GM23338 (cell line): ENCODE measurements at places on chromosomes 11 and 22. TPM values are rescaled to one million over a fixed set of nuclear protein-coding genes. Genes with fewer than 3 reads are reported as not detected.

DNA sequence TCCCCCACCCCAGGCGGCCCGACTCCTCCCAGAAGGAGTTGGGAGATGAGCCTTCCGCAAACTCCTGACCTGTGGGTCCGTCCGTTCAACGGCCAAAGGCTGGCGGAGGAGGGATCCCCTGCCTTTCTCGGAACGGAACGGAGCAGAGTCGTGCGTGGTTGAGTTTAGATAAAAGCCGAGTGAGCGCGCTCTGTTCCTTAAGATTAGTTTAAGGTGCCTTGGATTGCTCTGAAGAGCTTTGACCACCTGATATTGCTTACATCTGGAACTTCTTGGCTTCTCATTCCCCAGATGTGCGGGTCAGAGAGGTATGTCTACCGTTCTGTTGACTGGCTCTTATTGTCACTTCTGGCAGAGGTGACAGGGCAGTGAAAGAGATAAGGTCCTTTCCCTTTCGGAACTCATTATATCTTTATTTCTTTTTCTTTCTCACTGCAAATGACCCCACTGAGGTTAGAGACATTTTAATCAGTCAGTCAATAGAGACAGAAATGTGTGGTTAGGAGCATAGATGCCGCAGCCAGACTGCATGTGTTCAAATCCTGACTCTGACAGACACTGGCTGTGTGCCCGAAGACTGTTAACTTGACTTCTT lies at the start of gene TRIM6:
Gene TRIM6 (plus strand): TSS at position 31 of the 595 bp plus-strand sequence. CDS start 261 bp downstream, at position 292.
- peak; percentile 86 for DNase-seq

- DNase-seq: peak; percentile 79
Observed at GRCh38 chr22:40396882-40397281, 26.5 kb downstream of the SGSM3 start.

DNA sequence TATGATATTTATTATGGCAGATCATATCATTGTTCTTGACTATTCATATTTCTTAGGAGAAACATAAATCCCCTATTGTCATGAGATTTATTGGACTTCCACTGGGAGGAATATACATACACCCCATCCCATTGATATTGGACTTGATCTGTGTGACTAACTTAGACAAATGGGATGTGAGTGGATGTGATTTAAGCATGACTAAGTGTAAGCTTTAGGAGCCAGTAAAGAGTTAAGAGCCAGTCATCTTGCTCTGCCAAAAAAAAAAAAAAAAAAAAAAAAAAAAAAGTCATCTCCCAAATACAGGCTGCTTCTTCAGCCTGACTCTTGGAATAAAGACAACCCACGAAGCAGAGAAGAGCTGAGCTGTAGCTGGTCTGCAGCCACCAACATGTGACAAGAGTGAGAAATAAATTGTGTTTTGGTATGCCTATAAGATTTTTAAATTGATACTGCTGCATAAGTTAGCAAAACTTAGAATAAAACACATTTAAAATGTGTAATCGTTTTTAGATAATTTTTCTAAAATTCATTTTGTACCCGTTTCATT lies 595.0 kb upstream of the LRRC4C start:
- no peak for DNase-seq

- DNase-seq: no peak
Observed at GRCh38 chr22:33379836-33380235, 321.7 kb upstream of the SYN3 start.

DNA sequence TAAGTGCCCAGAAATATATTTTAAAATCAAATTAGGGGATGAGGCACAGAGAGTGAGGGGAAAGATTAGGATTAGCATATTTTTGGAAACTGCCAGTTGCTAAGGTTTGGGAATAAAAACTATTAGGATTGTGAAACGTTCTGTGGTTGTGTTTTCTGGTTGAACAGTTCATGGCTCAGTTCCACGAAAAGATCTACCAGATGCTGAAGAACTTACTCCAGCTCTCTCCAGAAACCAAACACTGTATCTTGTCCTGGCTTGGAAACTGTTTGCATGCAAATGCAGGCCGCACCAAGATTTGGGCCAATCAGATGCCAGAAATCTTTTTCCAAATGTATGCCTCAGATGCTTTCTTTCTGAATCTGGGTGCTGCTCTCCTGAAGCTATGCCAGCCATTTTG lies 15.3 kb downstream of the UBE4A start:
- no peak for DNase-seq

- no peak for DNase-seq
Observed at GRCh38 chr22:50084080-50084477, 1.1 kb downstream of the MLC1 start.

GRCh38 chr11:32931606-32932005 lies 39.0 kb downstream of the QSER1 start:
- DNase-seq: no peak

GRCh38 chr11:71342951-71343827 lies 90.8 kb upstream of the SHANK2 start:
- peak; percentile 91 for DNase-seq

- no peak for DNase-seq
Observed at GRCh38 chr11:130763087-130763980, 152.9 kb downstream of the SNX19 start.

- DNase-seq: no peak
Observed at GRCh38 chr11:90930252-90930651, 707.4 kb upstream of the CHORDC1 start.

DNA sequence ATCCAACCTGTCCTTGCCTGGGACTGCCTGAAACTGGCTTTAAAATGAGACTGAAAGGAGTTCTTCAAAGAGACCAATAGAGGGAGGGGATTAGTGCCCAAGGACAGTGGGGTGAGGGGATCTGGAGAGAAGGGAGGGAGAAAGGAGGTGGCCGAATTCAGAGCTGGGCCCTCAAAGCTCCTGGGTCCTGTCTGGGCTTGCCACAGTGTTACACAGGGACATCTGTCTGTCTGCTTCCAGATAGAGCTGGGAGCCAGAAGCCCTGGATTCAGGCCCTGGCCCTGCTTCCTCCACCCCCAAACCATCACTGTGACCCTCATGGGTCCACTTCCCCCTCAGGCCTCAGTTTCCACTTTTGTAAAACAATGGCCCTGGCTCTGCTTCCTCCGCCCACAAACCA lies 3.6 kb downstream of the KCNJ4 start:
- DNase-seq: no peak

DNA sequence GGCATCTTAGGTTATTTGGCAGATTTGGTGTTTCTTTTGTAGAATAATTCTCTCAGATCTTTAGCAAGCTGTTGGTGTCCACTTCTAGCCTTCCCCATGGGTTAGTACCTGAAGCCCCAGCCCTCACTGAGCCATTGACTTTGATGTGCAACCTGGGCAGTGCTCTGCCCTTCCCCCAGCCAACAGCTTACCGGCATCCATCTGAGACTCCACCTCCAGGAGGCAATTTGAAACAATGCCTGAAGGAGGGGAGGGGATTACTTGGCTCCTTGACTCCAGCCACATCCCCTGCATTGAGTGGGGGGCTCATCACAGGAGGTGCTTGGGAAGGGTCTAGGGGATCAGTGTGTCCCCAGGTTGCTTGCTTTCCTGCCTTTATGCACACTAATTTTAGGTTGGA lies 114.8 kb downstream of the TRIM29 start:
- peak; percentile 62 for DNase-seq

- no peak for DNase-seq
Observed at GRCh38 chr22:39332441-39333064, 13.1 kb upstream of the RPL3 start.

DNA sequence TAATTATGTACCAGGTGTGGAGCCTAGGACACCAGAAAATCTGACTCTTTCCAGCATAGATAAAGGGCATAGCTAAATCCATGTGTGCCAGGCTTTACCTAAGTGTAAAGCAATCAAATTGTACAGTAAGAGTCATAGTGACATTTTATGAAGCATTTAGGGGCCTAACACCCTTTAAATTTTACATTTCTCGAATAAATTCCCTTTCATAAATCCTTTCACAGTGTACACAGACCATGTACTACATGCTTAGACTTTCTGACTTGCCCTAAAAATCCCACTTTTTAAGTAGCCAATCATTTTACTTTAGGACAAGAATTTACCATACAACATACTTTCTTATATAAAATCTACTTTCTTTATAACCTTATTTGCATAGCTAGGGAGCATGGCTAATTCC lies 727.6 kb upstream of the LUZP2 start:
- DNase-seq: peak; percentile 34

- DNase-seq: no peak
Observed at GRCh38 chr11:68992743-68993255, 12.0 kb upstream of the MRGPRD start.

GRCh38 chr11:81286550-81286949 lies 1447.1 kb downstream of the FAM181B start:
- DNase-seq: peak; percentile 17

DNA sequence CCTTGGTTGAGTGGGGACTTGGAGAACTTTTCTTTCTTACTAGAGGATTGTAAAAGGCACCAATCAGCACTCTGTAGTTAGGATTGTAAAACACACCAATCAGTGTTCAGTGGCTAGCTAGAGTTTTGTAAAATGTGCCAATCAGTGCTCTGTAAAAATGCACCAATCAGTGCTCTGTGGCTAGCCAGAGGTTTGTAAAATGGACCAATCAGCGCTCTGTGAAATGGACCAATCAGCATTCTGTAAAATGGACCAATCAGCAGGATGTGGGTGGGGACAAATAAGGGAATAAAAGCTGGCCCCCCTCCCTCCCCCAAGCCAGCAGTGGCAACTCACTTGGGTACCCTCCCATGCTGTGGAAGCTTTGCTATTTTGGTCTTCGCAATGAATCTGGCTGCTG lies 5.5 kb upstream of the DRG1 start:
- DNase-seq: no peak

DNA sequence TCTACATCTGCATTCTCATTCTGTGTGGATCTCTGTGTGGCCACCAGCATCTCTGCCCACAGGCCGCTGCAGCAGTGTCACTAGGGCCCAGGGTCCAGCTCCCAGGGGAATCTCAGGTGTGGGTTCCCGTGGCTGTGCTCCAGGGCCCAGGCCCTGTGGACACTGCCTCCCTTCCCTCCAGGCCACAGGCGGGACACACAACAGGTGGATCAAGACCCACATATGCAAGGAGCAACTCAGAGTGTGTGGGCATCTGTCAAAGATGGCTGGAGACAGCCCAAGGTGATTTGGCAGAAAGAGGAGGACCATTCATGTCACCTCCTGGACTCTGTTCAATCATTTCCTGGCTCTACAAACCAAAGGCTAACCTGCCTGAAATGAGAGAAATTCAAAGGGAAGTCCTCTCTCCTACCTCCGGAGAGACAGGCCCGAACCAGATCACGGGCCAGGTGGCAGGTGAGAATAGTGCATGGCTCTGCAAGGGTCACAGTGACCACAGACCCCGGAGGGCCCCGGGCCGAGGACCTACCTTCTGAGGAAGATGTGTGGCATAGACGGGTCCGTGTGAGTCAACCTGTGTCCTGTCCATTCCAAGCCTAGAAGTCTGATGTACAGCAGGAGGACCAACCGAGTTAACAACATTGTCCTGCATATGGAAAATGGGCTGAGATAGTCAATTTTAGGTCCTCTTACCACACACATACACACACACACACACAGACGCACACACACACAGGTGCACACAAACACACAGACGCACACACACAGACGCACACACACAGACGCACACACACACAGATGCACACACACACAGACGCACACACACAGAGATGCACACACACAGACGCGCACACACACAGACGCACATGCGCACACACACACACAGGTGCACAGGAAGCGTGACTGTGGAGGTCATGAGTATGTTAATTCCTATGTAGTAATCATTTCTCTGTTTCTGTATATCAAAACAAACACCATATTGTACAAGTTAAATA lies 1068.5 kb downstream of the BRD1 start:
- no peak for DNase-seq

DNA sequence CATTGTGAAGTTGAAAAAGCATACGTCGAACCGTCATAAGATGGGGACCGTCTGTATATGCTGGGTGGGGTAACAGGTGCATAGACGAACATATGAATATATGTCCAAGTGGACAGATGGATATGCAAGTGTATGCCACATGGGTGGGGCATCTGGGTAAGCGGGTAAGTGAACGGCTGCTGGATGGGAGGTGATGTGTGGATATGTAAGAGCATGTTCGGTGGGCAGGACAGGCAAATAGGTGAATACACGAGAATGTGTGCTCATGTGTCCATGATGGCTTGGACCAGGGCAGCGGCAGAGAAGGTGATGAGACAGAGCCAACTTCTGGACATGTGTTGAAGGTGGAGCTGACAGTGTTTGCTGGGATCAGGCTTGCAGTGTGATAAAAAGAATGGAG lies 12.0 kb downstream of the IFITM10 start:
- DNase-seq: no peak

DNA sequence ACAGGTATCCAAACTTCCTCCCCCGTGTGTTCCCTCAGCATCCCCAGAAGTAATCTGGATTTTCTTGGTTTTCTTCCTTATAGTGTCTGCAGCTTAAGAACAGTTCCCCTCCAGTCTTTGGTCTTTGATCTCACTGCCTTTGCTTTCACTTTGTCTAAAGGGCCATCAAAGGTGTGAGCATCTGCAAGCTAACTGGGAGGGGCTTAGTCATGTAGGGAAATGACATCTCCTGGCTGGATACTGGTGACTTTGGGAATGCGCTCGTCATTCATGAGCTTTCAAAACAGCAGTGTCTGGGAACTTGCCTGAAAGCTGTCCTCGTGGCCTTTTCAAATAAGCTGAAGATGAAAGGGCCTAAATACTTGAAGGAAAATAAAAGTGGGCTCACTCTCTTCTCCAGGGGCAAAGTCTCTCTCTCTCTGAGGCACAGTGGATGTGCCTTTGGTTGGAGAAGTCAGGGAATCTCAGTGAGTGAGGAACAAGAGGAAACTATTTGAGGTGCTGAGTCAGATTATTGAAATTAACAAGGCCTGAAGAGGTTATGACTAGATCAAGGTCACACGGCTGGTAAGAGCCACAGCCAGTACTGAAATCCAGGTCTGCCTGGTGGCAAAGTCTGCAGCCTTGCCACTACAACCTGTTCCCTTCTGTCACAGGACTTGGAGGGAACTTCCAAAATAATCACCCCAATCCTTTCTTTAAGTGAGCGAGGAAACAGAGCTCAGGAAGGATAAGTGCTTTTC lies 45.6 kb upstream of the TENM4 start:
- DNase-seq: peak; percentile 34

The OR4C16 gene
- not detected in 2 replicates for total RNA-seq

The SIK3 gene
- 27.8 and 33.9 TPM in 2 replicates for total RNA-seq

The WNT7B gene
- 0.10 and 3.0 TPM in 2 replicates for total RNA-seq

The MAPK8IP2 gene
- total RNA-seq: 2.8 and 3.5 TPM in 2 replicates

The OR6T1 gene
- total RNA-seq: not detected in 2 replicates

The SCGB1D2 gene
- total RNA-seq: not detected in 2 replicates

The VSIG2 gene
- total RNA-seq: not detected in 2 replicates

The MISFA gene
- 1.7 TPM in 1 of 2 replicates, not detected in the other for total RNA-seq

The ALDH3B1 gene
- not detected in 2 replicates for total RNA-seq

The SLC15A3 gene
- total RNA-seq: 15.8 and 18.9 TPM in 2 replicates

The GPR83 gene
- 0.17 and 0.23 TPM in 2 replicates for total RNA-seq

The MTNR1B gene
- not detected in 2 replicates for total RNA-seq

The TMEM45B gene
- total RNA-seq: 0.31 and 0.38 TPM in 2 replicates

The MMP12 gene
- not detected in 2 replicates for total RNA-seq

The DRD4 gene
- total RNA-seq: 0.27 and 1.0 TPM in 2 replicates
